ENCODE measurements at places on chromosomes 1 and 21.

DNA sequence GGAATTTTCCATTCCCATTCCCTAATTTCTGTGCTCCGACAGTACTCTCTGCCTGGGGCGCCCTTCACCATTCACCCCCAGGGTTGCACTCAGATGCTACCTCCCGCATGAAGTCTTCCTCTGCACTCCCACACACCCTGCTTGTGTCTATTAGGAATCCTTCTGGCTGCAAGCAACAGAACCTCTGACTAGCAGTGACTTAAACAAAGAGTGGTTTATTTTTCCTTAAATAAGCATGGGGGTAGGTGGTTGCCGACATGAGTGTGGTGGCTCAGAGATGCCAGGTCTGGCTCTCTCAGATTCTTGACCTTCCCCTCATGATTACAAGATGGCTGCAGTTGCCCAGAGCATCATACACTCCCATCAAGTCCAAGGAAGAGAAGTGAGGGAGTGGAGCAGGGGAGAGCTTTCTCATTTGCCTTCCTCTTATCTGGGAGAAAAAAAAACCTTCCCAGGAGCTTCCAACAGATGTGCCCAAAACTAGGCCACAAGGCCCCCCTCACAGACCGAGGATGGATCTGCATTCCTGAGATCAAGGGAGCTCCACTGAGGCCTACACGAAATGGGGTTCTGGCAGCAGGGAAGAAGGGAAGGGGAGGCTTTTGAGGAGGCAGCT, 49.6 kb upstream of the LBR start:
- no peak for DNase-seq

- DNase-seq: no peak
Measured at GRCh38 chr1:204726478-204726877, 40.9 kb upstream of the LRRN2 start.

DNA sequence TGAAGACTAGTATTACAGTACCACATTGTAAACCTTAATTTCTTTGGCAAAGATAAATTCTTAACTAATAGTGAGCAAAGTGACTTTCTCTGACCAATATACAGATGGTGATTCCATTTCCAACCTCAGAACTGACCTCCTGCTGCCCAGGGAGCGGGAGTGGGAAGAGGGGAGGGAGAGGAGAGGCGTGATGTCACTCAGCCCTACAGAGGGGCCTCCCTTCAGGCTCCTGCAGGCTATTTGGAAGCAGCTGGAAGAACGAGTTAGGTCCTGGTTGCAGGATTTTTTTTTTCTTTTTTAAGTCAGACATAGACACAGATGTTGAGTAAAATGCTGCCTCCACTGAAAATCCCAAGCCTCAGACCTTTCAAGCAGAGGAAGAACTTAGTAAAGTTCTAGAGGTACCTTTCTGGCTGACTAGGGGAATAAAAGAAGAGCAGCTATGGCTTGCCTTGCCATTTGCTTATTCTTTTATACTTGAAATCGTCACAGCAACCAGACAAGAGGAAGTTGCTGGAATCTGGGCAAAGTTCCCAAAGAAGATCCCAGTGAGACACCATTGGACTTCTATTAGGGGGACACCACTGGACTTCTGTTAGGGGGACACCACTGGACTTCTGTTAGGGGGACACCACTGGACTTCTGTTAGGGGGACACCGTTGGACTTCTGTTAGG, 54.5 kb downstream of the EXO1 start:
- no peak for DNase-seq

DNA sequence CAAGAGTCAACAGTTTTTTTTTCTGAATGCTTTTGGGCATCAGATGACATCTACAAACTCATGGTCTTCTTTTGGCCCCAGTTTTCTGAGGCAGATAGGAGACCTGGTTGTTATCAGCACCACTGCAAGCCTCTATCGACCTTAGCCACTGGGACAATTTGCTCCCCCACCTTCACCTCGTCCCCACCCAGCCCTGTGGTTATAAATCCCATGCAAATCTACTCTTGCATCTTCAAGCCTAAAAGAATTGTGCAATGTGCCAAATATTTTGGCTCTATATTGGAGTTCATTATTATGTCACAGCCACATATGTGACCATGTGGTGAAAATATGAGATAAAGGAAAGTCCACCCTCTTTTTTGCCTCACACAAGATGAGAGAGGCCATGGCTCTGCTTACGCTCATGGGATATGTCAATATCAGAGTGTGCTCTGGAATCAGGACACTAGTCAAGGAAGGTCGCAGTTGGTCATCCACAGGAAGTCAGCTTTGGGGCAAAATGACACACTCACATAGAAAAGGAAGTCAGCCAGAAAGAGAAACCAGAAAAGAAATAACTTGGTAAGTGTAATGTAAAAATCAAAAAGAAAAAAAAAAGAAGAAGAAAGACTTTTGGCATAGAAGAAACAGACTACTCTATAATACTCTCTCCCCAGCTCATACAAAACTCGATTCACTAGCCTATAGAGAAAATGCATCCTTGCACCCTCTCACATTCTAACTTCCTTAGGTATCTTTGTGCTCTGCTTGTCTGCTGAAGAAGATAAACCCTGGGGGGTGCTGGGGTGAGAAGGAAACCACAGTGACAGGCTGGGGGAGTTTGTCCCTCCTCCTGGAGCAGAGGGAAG, 21.2 kb downstream of the SLC30A10 start:
- no peak for DNase-seq

DNA sequence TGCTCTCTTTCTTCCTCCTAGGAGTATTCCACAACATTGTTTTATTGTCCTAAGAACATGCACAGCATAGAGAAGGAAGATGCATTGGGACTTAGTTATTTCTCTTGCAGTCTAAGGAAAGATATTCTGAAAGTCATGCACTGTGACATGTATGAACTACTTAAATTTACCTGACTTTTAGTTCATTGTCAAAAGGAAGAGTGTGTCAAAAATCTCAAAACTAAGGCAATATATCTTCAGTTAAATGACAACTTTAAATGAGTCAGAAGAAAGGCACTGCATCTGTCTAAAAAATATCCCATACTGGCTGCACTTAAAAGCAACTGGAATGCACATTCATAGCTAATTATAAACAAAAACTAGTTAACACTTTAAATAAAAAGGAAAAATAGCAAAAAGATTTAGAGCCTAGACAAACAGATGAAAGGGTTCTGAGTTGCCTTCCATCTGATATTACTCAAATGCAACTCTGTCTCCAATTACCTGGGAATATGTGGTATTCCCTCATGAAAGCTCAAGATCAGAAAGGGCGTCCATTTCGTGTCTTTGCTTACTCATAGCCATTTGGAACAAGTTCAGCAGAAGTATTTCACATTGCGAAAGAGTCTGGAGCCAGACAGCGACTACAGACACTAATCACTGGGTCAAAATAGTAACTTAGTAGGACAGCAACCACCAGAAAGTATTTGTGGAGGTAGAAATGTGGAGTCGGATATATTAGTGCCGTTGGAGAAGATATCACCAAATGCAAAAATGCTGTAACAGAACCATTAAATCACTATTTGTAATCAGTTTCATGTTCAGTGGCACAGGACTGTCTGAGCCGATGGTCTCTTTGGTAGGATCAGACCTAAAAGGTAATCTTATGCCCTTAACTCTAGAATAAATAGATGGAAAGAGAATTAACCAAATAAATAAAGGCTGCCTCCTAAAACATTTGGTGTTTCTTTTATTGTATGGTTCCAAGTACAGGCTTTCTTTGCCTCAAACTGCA, 225.7 kb downstream of the GREM2 start:
- no peak for DNase-seq

DNA sequence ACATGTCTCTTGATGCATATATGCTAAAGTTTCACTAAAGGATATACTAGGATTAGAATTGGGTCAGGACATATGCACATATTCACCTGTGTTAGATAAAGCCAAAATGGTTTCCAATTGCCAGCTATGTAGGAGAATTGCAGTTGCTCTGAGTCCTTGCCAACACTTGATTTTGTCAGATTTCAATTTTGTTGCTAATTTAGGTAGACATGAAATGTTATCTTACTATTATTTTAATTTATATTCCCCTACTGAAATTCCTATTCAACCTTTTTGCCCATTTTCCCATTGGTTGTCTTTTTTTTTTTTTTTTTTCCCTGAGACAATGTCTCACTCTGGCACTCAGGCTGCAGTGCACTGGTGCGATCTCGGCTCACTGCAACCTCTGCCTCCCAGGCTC, 13.4 kb downstream of the HDAC1 start:
- DNase-seq: no peak

GRCh38 chr1:98147280-98147679, 226.4 kb upstream of the DPYD start:
- DNase-seq: no peak

DNA sequence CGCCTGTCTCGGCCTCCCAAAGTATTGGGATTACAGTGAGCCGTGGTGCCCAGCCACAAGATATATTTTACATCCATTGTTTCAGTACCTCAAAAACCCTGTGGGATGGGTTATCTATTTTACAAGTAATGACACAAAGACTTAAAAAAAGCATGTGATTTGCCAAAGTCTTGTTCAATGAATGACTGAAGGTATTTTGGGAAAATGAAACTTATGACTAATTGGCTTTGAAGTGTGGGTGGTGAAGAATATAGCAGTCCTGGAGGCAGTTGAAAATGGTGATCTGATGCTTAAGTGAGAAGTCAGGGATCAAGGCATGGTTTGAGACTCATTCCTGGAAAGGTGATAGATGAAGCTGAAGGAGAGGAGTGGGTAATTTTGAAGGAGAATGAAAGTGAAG, 3.0 kb downstream of the SWT1 start:
- no peak for DNase-seq

DNA sequence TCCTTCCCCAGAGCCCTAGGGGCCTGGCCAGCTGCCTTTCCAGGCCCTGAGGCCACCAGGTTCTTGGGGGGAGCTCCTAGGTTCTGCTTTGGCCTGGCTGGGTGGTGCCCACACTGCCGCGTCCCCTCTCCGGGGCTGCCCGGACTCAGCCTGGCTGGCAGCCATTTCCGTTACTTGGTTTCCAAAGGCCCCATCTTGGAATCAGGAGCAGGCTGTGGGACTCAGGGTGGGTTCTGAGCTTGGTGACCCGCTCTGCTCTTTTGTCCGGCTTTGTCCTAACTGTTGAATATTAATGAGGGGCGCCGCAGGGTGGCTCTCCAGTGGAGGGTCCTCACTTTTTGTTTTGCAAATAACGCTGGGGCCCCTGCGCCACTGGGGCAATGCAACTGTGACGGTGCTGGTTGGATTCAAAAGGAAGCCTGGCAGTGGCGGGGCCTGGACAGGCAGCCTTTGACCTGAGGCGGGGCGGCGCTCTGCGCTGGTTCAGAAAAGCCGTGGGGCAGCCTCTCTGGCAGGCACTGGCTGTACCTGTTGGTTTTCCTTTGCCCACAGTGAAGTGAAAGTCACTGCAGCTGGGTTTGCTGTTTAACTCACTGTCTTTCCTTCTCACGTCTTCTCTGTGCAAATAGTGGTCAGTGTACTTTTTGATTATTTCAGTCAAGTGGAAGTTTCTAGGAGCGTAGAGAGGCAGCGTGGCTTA, 20.2 kb downstream of the SKI start:
- no peak for DNase-seq

DNA sequence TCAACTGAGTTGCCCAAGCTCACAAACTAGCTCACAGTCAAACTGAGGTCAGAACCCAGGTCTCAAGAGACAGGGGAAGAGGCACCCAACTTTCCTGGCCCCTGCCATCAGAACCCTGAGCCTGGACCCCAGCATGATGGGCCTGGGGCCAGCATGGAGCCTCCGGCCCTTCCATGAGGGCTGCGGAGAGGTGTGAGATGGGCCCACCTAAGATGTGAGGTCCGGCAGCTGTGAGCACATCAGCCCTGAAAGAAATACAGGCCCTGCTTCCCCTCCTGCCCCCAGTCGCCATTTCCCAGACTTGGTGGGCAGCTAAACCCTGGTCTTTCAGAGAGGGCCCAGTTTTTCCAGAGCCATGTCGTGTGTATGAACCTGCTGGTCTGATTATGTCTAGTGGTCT, 30.6 kb downstream of the QSOX1 start:
- no peak for DNase-seq

DNA sequence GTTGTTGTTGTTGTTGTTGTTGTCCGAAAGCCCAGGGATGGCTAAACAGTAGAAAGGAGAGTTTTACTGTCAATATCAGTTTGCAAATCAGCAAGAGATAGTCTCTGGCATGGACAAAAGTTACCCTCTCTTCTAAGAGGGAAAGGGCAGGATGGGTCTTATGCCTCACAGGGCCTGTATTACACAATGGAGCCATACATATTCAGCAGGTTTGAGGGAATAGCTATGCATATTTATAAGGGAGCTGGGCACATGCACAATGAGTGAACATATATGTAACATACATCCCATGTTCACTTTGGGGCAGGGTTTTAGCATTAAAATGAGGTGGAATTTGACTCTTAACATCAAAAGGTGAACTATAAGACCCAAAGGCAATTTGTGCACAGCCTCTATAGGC, 84.4 kb upstream of the PGBD5 start:
- DNase-seq: no peak

DNA sequence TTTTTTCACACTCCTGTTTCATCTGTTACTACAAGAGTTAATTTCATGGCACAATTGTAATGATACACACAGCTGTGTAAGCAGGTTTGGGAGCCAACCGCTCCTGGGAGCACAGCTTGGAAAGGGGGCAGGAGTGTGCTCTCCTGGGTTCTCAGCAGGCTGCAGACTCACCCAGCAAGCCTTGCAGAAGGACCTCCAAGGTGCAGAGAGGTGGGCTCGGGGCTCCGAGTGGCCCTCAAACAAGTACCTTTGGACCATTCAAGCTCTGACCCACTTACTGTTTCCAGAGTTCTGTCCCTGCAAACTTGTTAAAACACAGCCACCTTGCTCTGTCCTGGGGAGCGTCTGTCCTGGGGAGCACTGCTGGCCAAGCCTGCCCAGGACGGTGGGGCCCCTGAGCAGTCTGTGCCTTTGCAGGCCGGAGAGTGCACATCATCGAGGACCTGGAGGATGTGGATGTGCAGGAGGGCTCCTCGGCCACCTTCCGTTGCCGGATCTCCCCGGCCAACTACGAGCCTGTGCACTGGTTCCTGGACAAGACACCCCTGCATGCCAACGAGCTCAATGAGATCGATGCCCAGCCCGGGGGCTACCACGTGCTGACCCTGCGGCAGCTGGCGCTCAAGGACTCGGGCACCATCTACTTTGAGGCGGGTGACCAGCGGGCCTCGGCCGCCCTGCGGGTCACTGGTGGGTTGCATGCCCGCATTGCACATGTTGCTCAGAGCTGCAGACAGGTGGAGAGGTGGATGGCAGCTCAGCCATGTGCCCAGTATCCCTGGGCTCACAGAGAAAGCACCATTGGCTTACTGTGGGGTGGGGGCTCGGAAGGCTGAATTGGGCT, 78.0 kb downstream of the OBSCN start:
- DNase-seq: no peak
